ENCODE measurements at places on chromosomes 4 and X.

DNA sequence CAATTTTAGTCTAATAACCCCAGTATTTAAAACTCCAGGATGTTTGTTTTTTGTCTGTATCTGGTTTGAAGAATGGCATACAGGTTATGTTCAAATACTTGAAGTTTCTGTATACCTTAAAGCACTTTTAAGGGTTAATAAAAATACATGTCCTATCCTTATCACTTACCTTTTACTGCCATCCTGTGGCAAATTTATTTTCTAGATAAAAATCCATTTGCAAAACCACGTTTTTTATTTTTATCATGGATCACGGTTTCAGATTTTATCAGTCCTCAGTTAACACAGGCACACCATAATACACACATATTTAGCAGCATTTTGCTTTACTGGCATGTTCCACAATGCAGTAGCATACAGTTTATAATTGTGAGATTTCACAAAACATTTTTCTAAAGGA, 113.3 kb upstream of the H2AZ1 start:
- DNase-seq: no peak

- no peak for DNase-seq
These were observed 1.3 kb upstream of the CISD2 start for GRCh38 chr4:102867278-102868152.

DNA sequence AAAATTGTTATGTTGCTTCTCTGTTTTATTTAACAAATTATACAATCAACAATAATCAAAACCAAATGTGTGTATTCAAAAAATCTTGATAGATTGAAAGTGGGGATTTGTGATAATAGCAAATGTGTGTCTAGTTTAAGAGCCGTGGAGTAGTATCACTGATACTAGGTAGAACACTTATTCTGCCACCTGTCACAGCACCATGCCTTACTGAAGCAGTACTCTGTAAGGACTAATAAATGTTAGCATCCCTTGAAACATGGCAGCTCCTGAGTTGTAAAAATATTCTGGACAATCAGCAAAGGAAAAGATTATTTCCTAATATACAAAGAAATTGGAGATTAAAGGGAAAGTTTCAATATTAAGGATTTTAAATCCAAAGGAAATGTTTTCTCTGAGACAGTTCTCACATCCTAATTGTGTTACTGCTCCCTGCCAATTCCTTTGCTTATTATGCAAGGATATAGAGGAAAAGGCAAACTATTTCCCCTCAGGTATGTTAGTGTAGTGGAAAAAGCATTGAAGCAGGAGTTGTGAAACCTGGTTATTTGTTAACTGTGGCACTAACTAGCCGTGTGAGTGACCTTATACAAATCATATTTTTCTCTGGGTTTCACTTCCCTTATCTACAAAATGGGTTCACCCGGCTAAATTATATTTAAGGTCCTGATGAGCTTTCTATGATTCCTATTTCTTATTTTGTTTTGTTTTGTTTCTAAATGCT, 303.1 kb downstream of the ARHGAP24 start:
- no peak for DNase-seq

DNA sequence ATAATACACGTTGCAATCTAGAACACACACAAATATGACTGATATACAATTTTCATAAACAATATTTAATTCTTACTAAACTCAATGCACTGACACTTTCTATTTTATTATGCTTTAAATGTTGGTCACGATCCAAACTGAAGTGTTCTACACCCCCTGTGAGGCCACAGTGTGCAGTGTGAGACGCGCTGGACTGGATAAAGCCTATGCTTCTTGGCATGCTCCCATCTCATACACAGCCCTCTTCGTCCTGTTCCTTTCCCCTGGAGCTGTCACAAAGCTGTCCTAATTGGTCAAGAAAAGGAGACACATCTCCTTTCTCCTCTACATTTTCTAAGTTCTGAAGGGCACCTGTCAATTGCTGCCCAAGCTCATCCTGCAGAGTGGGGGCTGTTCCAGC, 72.0 kb downstream of the SCD5 start:
- DNase-seq: no peak

GRCh38 chr4:8553991-8554405, 26.2 kb upstream of the GPR78 start:
- DNase-seq: no peak

- DNase-seq: no peak
These were observed 25.5 kb downstream of the SMIM14 start for GRCh38 chr4:39613093-39613656.

GRCh38 chr4:105088110-105088879, 58.4 kb upstream of the TET2 start:
- DNase-seq: no peak

DNA sequence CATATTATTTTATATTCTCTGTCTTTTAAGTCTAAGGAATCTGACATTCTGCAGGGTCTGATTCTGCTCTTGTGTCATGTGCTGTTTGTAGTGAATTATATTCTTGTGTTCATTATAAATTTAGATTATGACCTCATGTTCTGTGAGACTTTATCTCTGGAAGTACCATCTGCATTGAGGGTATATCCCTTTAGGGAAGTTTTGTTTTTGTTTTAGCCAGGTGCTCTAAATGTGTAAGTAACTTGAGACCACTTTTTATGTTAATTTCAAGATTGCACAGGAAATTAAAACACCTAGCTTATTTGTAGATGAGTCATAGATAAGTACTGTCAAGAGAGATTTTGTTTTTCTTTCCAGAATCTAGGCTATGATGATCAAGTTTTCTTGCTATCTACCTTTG, 35.0 kb upstream of the DKK2 start:
- DNase-seq: no peak

DNA sequence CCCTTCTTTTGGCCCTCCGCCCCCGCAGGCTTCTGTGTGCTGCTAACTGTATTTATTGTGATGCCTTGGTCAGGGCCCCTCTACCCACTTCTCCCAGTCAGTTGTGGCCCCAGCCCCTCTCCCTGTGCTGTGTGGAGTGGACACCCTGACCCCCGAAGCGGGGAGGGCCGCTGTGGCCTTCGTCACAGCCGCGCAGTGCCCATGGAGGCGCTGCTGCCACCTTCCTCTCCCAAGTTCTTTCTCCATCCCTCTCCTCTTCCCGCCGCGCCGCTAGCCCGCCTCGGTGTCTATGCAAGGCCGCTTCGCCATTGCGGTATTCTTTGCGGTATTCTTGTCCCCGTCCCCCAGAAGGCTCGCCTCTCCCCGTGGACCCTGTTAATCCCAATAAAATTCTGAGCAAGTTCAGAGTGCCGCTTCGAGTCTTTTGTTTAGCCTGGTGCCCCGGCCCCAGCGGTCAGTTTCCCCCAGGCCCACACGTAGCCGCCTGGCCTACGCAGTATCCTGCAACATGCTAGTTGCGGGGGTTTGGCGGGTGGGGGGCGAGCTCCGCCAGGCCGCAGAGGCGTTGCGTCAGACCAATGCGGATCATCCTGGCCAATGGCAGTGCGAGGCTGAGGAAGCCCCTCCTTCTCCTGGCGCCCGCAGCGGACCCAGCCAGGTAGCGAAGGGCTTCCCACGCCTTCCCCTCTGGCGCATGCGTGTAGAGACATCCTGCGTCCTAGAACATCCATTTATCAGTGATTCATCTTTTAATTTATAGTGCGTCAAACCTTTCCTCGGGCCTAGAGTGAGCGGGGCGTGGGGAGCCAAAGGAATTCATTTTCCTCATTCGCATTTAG, 5.6 kb upstream of the KANTR start:
- no peak for DNase-seq

- DNase-seq: no peak
These were observed 79.2 kb downstream of the CPZ start for GRCh38 chr4:8671712-8672290.

DNA sequence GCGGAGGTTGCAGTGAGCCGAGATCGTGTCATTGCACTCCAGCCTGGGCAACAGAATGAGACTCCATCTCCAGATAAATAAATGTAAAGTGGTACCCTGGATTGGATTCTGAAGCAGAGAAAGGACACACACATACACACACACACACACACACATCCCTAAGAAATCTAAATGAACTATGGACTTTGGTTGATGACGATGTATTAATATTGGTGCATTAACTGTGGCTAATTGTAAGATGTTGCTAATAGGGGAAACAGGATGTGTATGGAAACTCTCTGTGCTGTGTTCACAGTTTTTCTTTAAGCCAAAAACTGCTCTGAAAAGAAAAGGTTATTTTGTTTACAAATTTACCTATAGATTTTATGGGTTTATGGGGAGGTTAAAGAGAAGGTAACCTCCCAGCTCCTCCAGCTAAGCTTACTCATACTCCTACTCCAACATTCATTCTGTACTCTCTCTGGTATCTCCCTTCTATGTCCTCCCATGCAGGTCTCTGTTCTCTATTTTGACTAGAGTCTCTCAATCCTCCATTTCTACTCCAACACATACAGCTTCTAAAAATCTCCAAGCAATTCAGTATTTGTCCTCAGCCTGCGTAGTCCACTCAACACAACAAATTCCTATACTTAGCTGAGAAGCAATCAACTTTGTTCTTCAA, 46.5 kb upstream of the RELL1 start:
- no peak for DNase-seq

DNA sequence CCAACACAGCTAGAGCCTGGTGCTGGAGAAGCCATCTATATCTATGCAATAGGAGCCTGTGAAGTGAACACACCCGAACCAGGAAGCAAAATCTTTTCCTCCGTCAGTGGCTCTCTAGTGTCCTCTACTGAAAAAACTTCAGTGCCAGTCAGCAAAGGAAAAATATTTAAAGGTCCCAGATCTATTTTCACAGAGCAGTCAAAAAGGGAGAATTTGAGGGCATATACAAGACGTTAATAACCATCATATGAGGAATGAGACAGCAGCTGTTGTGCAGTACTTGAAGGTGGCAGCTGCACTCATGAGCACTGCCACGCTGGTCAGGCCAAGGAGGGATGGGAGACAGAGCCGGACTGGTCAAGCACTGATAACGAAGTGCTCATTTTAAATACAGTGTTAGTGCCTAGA, 14.4 kb downstream of the MCUB start:
- DNase-seq: no peak

- DNase-seq: no peak
These were observed 56.6 kb downstream of the GPR143 start for GRCh38 chrX:9708923-9709553.

DNA sequence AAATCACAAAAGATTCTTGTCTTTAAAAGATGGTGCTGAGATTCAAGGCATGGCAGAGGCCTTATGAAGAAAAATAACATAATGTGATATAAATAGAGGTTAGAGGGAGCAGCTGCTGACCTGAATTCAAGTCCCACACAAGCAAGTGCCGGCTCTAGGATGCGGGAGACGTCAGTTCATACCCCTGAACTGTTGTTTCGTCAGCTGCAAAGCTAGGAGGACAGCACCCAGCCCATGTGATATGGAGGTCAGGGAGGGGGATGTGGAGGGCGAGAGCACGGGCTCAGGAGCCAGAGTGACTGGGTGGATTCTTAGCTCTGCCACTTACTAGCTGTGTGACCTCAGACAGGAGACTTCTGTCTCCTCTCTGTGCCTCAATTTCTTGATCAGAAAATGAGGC, 77.9 kb downstream of the JAKMIP1 start:
- DNase-seq: no peak

- DNase-seq: no peak
These were observed 111.2 kb downstream of the ELOVL6 start for GRCh38 chr4:110087070-110087708.

- no peak for DNase-seq
These were observed 481.8 kb downstream of the FGF13 start for GRCh38 chrX:138229718-138230117.

GRCh38 chr4:70979445-70980008, 13.9 kb upstream of the DCK start:
- no peak for DNase-seq

GRCh38 chrX:49312176-49312575, 8.7 kb downstream of the GAGE10 start:
- no peak for DNase-seq

DNA sequence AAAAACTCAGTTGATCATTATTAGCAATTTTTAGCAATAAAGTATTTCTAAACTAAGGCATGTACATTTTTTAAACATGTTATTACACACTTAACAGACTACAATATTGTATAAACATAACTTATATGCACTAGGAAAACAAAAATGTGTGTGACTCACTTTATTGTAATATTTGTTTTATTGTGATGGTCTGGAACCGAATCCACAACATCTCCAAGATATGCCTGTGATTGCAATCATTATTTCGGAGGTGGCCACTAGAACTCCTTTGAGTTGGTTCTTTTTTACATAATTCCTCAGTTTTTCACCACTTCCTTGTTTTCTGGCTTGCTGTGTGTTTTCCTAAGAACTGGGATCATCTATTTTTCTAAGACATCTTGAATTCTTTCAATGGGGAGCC, 53.7 kb downstream of the FBXW7 start:
- no peak for DNase-seq

DNA sequence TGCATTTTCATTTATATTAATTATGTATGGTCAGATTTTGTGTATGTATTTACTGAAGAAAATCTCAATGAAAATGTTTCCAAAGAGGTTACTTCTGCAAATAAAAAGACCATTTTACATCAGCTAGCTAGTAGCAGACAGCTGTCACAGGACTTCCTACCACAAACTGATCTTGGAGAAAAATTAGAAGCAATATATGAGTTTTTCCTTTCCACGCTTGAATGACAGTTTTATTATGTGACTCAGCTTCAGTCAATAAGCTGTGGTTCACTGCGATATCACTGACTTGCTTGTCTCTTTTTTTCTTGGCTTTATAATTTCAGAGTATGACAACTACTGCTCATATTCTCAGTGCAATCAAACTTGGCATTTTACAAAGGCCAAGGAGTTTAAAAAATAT, 787.4 kb upstream of the GALNTL6 start:
- DNase-seq: no peak

- DNase-seq: no peak
These were observed 6.6 kb upstream of the TMEM128 start for GRCh38 chr4:4254666-4255065.

GRCh38 chr4:972651-973424, 531 bp downstream of the DGKQ start:
- no peak for DNase-seq

DNA sequence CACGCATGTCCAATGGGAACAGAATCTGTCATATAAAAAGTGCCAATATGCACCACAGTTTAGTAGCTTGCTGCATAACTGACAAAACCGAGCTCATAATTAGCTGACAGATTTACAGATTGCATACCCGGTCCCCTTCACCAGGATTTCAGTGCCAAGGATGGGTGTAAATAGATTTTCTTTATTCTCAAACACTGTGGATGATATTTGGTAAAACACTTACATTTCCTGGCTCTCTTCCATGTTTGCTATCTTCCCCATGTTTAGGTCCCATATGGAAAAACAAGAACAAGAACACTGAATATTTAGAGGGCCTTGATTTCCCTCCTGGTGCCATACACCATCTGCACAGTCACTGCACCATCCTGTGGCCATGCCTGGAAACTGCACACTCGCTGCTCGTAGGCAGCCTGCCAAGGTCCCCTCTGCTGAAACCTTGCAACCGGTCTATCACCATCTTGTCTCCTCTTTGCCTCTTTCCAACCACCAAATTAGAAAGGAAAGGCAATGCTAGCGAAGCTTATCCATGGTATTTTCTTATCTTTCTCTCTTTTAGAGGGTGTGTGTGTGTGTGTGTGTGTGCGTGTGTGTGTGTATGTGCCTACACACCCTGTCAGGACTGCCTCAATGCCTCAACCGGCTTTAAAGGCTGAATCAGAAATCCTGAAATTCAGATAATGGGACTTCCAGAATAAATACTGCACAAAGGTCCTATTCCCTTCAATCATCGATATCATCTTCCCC, 124.2 kb upstream of the MBNL3 start:
- DNase-seq: no peak

- DNase-seq: no peak
These were observed 1124.1 kb downstream of the ADGRL3 start for GRCh38 chr4:62324215-62324614.
